ENCODE measurements at places on chromosomes 7 and 10.

DNA sequence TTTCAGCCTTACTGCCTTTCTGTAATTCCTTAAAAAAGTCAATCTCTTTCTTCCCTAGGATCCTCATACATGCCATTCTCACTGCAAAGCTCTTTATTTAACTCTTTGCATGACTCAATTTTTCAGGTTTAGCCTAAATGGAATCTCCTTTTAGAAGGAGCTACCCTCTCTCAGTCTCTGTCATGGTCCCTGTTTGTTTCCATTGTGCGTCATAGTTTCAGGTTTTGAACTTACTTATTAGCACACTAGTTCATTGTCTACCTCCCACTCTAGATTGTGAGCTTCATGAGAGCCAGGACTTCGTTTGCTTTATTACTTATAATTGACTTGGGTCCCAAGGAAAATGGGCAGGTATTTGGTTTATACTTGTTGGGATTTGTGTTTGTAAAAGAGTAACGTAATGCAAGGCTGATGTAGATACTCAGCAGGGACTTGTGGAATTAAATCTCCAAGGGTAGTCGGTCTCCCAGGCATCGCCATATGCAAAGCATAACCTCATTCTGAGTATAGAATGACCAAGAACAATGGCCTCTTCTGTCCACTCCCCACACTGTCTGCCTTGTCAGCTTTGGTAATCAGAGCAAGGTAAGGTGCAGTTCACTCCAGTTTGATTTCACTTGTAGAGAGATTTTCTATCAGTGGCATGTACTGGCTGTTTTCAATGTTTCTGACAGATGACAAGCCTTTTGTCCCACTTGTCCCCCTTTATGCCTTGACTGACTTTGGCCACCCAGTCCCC is 252.0 kb downstream of the SORCS3 start:
- DNase-seq, result no peak

- no peak for DNase-seq
Observed at GRCh38 chr7:19351341-19352304, 206.4 kb upstream of the FERD3L start.

DNA sequence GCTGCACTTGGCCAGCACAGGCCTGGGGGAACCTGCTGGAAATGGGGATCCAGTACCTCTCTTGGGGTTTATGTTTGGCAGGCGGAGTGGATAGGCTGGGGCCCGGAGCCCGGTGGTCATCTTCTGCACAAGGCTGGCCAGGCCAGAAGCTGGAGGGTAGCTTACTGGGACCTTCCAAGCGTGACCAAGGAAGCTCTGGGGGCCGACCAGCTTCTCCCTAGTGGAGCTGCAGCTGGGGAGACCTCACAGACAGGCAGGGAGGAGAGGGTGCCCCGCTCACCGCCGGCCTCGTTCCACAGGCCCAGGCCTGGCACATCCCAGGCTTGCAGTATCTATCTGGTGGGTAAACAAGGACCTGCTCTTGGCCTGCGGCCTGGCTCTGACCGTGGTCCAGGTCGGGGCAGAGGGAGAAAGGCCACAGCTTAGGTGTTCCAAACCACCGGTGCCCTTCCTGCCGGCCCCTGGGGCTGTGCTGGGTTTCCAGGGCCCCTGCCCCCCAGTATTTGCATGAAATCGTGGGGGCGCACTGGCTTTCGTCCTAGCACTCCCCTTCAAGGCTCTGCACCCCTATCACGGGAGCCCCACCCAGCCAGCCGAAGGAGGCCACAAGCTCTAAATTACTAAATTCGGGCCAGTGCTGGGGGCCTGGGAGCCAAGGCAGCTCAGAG is 1.5 kb upstream of the ELFN1 start:
- DNase-seq, result no peak

GRCh38 chr10:72263613-72264241 is 10.0 kb upstream of the DDIT4 start:
- no peak for DNase-seq

DNA sequence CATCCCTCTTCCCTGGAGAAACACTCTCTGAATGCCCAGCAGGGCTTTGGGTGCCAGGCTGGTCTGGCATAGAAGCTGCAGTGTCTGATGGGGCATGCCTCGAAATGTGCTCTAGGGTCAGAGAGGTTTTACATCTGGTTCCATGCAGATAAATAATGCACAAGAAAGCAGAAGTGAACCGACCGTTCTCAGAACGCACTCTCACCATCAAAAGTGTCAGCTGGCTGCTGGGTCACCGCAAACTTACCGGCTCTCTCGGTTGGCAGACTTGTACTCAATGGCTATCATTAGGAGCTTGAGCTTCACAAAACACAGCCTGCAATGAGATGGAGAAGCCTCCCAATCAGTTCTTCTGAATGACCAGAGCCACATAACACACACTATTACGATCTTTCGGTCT is 610.0 kb downstream of the KCNMA1 start:
- no peak for DNase-seq

DNA sequence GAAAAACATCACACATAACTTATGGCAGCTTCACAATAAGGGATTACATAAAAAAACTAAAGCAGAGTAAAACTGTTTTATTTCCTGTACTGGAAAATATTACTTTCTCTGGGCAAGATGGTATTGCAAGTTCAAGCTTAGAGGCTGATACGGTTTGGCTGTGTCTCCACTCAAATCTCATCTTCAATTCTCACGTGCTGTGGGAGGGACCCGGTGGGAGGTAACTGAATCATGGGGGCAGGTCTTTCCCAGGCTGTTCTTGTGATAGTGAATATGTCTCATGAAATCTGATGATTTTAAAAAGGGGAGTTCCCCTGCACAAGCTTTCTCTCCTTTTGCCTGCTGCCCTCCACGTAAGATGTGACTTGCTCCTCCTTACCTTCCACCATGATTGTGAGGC is 5.1 kb upstream of the LRRC27 start:
- DNase-seq, result peak; percentile 76

- no peak for DNase-seq
Observed at GRCh38 chr10:96896884-96897589, 64.9 kb downstream of the LCOR start.

DNA sequence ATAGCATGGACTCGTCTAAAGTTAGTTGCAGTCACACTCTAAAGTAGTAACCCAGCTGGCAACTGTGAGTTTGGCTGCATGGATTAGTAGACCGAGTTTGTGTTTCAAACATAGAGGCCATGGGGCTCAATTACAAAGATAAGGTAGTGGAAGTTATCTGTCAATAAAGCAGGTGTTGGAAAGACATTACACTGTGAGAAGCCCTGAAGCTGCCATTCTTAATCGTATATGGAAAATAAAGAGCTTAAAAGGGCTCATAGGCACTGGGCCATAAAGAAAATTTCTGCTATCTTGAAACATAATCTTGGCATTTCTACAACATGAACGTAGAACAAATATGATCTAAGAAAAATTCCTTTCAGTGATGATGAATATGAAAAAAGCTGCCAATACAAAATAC is 837.7 kb downstream of the REEP3 start:
- DNase-seq, result no peak

- no peak for DNase-seq
Observed at GRCh38 chr7:80729591-80730320, 91.3 kb downstream of the CD36 start.

DNA sequence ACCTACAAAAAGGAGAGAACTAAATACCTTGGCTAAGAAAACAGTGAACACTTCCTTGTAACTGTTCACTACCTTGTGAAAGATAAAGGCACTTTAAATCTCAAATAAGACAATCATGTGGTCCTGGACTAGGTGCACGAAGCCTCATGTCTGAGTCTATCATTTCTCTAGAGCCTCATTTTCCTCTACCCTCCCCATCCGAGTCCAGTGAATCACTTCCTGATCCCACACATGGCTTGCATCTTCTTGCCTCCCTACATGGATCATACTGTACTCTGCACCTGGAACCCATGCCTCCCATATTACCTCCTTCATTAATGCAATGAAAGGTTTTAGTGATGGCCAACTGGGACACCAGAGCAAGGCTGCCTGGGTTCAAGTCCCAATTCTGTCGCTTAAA is 34.5 kb downstream of the SNX10 start:
- DNase-seq, result no peak

DNA sequence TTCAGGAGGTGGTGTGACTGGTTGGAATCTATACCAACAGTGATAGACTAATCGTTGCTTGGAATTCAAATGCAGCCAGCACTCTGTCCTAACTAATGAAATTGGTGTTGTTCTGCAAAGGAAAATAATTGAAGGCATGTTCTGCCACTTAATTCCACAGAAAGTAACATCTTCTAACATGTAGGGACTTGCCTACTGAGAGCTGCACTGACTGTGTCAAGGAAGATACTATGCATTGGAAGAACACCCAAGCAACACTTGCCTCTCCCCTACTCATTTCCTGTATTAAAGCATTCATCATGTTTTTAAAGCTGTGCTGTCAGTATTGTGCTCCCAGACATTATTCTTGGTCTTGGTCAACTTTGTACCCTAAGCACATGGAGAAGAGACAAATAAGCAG is 2.7 kb upstream of the CYP3A7 start:
- DNase-seq, result no peak

GRCh38 chr7:47411281-47411869 is 170.5 kb downstream of the TNS3 start:
- DNase-seq, result no peak

- DNase-seq, result no peak
Observed at GRCh38 chr7:11176985-11177555, 203.4 kb downstream of the PHF14 start.

GRCh38 chr10:9009505-9009904 is 955.0 kb downstream of the GATA3 start:
- no peak for DNase-seq

Measured in stimulated activated CD4-positive, alpha-beta T cell treated with anti-CD3 and anti-CD28 coated beads, Interleukin-4, amount 100 ng/mL, for 4 hours (primary cell).